Cerebellar nuclear complex (tissue), 1 donor: ENCODE measurements at places on chromosomes 7 and 10.

GRCh38 chr10:106830006-106830405 lies 334.5 kb downstream of the SORCS1 start:
- DNase-seq = no peak

DNA sequence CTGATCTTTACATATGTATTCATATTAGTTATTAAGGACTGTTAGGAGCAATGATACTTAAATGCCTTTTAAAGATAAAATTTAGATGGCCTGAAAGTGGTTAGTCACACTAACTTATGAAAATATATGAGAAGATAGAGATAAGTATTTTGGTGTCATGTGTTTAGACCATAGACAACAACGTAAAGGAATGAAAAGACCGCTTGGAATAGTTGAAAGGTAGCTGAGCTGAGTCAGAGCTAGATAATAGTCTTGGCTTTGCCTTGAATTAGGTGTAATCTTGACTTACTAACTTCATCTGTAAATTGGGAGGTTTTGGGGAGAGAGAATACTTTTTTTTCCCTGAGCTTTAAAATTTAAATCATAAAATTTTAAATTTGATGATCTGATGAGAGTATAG lies 127.0 kb downstream of the LYZL1 start:
- no peak for DNase-seq

- no peak for DNase-seq
Observed at GRCh38 chr10:5136468-5137087, 42.4 kb downstream of the AKR1C3 start.

GRCh38 chr7:21141476-21141875 lies 286.4 kb upstream of the SP4 start:
- DNase-seq = no peak

DNA sequence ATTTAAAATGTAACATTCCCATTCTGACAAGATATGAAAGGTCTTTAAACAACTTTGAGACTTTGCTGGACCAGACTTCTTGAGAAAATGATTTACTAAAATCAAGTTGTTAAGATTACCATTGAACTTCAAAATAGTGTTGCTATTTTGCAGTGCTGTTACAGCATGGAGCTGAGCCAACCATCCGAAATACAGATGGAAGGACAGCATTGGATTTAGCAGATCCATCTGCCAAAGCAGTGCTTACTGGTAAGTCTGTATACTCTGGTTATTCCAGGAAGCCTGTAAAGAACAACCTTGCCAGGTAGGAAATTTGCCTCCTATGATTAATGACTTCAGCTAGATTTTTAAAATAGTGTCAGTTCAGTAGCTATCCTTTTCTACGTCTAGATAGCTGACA lies 18.8 kb downstream of the TNKS2 start:
- DNase-seq = no peak

DNA sequence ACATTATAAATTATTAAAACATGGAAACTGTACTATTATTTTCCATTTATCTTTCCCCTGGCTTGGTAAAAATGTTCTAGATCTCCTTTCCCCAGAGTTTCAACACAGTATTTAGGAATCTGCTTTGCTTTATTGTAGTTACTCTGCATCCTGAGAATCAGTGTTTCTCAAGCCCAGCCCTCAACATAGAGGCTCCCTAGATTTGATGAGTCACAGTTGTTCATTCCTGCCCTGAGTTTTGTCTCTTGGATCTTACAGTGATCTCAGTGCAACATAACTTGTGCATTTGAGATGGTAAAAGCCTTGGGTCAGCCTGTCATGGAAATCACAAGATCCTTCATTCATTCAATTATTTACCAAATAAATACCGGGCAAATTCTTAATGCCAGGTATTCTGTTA lies 63.0 kb downstream of the VAX1 start:
- no peak for DNase-seq

- DNase-seq = no peak
Observed at GRCh38 chr10:93837822-93838221, 56.0 kb upstream of the SLC35G1 start.

GRCh38 chr7:74256491-74257408 lies 2.6 kb upstream of the RFC2 start:
- DNase-seq = no peak

GRCh38 chr10:58951746-58952145 lies 224.7 kb upstream of the PHYHIPL start:
- no peak for DNase-seq

- no peak for DNase-seq
Observed at GRCh38 chr7:36369171-36369570, 20.5 kb upstream of the ANLN start.

DNA sequence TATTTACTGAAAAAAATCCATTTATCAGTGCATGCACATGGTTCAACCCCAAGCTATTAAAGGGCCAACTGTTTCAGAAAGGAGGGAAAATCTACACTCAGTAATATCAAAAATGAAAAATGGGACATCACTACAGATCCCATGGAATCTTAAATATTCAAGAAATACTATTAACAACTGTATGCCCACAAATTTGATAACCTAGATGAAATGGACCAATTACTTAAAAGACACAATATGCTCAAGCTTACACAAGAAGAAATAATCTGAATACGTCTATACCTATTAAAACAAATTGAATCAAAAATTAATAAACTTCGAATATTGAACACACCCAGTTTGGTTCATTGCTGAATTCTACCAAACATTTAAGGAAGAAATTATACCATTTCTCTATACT lies 87.9 kb downstream of the KMT2C start:
- DNase-seq = no peak

- no peak for DNase-seq
Observed at GRCh38 chr7:116511552-116512519, 12.3 kb downstream of the CAV2 start.
